ENCODE measurements at places on chromosomes 1 and 21.
A peak's percentile ranks its signal among the peaks of the same experiment; 100 is the strongest.

GRCh38 chr21:46153247-46154154 lies 1.9 kb downstream of the FTCD start:
- DNase-seq, result peak; percentile 51

GRCh38 chr1:24413350-24414163 lies at the start of gene STPG1:
Gene STPG1 (minus strand): TSS chr1:24413782. CDS start chr1:24401388, 12,394 bp downstream.
- DNase-seq, result peak; percentile 68

- DNase-seq, result no peak
These were observed 66.1 kb upstream of the ADAM30 start for GRCh38 chr1:119962296-119962968.

DNA sequence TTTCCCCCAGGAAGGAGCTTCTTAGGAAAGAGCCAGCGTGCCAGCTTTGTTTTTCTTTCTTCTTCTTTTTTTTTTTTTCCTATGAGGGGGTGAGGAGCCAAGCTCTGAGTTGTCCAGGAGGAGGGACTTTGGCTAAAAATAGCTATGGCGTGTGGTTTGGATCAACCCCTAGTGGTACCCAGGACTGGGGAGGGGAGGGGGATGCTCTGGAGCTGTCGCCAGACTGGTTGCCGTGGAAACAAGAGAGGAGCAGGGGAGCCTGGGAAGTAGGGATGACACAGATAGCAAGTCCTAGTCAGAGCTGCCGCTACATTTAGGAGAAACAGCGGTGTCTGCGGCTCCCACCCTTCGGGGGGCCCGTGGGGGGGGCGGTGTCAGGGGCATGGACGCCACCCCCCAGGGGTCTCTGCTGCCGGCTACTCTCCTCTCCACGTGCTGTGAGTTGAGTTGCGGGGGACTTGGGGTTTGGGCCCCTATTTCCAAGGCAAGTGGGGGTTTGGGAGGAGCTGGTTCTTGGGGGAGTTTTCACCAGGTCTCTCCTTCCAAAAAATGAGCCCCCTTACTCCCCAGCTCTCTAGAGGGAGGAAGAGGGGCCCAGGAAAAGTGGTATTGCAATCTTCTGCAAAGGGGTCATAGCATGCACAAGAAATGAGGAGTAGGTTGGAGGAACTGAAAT lies at the start of gene KCNJ9:
TSS of gene KCNJ9 (plus strand) at position 278 of the 676 bp plus-strand sequence. CDS start 2,493 bp downstream, outside the sequence.
- no peak for DNase-seq

DNA sequence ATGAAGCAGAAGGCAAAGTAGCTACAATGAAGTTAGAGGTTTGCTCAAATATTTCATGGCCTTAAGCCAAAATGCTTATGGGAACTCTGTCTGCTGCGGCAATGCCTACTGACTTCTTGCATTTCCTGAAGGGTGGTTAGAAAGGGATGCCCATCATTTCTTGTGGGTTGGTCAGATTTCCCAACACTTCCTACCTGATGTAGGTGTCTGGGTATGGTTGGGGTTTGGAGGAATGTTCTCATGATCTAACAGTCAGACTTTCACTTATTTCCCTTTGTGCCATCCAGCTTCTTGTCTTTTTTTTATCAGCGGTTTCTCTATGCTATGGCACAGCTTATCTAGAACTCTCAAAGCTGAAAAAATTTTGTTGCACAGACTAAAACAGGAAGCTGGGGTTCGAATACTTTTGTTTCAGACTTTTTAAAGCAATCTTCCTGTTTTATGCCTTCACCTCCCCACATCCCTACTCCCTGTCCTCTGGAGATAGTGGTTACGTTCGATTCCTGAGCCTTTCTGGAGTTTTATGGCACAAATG lies 307.7 kb downstream of the USP25 start:
- DNase-seq, result no peak

- peak; percentile 51 for DNase-seq
These were observed at the start of gene VANGL2 for GRCh38 chr1:160400223-160400645. Gene VANGL2 (plus strand): TSS chr1:160400564. CDS start chr1:160415838, 15,274 bp downstream.

DNA sequence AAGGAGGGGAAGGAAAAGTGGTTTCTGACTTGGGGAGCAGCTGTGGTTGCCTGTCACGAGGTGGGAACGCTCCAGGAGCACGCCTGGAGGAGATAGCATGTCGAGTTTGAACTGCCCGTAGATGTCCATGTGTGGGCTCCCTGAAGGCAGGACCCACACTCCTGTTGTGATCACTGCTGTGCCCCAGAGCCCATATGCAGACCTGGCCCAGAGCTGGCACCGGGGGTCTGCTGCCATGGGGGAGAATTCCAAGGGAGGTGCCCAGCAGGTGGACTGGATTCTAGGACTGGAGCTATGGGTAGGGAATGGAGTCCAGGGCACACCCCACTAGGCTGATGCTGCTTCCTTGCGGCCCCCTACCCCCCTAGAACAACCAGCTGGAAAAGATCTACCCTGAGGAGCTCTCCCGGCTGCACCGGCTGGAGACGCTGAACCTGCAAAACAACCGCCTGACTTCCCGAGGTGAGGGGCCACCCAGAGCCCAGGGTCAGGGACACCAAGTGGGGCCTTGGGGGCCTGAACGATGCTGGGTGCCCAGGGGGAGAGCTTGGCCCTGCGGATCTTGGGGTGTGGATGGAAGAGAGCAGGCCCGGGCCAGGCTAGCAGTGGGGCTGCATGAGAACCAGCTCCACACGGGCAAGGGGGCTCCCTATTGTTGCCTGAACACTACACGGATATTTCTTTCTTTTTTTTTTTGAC lies 9.3 kb downstream of the PODN start:
- DNase-seq, result no peak

- DNase-seq, result no peak
These were observed 92.6 kb downstream of the IGSF21 start for GRCh38 chr1:18200136-18200717.

- no peak for DNase-seq
These were observed at the start of gene RAB25 for GRCh38 chr1:156060937-156061636. Gene RAB25 (plus strand): TSS chr1:156061160. CDS start chr1:156061401, 241 bp downstream.
